ENCODE measurements at places on chromosomes 6 and 20.

GRCh38 chr20:4691753-4692152 lies 30.0 kb upstream of the PRND start:
- DNase-seq: no peak

GRCh38 chr6:27867945-27868300 lies 44.3 kb downstream of the OR2B2 start:
- peak; percentile 56 for DNase-seq

DNA sequence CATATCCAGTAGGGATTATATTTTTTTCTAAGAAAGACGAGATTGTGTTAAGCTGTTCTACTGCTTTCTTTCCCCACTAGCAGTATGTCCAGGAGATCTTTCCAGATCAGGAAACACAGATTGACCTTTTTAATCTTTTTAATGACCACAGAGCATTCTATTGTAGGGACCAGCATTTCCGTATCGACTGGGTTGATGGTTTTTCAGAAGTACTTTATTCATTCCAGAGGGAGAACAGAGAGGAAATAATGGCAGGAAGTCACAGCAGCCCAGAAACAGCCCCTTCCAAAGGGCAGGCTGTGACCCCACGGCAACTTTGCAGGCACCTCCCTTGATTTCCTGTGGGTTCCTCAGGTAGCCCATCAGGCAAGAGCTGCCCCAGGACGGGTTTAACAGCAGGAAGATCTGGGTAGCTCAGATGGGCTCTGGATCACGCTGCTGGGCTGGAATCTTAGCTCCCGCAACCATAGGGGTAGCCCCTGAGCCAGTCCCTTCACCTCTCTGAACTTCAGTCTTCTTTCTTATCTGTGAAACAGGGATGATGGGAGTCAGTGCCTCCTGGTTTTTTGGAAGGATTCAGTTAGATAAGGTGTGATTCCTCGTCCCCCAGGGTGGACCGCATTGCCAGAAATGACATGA lies 23.8 kb upstream of the CHMP4B start:
- no peak for DNase-seq

DNA sequence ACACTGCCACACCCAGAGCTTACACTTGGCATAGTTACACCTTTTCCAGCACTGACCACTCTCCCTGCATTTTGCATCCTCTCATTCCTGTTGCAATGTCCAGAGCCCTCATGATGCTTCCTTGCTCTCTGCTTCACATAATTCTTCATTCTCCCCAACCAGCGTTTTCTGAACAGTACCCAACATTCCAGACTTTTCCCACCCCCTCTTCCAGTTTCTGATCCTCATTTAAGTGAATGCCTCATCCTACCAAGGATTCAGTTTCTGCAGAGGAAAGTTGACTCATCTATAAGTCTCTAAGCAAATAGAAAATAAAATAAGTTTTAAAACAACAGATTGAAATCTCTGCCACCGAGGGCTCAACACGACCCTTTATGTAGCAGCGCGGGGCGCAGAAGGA lies 321.3 kb upstream of the TCF21 start:
- no peak for DNase-seq

DNA sequence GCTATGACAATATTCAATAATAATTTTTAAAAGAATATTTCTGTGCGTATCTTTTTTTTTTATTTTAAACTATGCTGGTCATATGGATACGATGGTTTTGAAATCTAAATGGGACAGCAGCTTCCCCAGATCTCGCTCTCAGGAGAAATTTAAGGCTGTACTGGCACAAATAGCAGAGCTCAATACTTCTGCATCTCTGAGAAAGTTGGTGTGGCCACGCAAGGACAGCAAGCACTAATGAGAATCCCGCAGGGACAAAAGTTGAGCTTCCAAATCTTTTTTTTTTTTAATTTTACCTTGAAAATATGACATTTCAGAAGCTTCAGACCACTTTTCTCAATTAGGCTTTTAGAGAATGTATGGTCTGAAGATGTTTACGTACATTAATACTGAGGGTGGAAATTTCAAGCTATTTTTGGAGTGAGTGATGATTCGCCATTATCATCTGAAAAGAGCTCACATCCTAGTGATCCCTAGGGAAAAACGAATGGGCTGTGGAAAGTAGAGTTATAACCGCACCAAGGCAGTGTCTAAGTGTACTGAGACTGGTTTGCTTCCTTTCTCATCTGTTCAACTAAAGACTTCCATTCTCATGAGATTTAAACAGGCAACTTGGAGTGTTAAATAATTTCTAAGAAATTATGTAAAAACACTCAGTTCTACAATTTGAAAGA lies 840.0 kb downstream of the C6orf118 start:
- no peak for DNase-seq

GRCh38 chr6:52574709-52575501 lies 2.0 kb downstream of the TRAM2 start:
- DNase-seq: no peak

GRCh38 chr20:58818586-58819285 lies 32.0 kb downstream of the GNAS-AS1 start:
- no peak for DNase-seq

GRCh38 chr6:93849857-93850256 lies 430.5 kb upstream of the EPHA7 start:
- DNase-seq: no peak

GRCh38 chr6:159691963-159692287 lies 1.1 kb downstream of the SOD2 start:
- peak; percentile 29 for DNase-seq

- no peak for DNase-seq
These were observed 5.7 kb downstream of the MAP3K7 start for GRCh38 chr6:90581146-90581545.

DNA sequence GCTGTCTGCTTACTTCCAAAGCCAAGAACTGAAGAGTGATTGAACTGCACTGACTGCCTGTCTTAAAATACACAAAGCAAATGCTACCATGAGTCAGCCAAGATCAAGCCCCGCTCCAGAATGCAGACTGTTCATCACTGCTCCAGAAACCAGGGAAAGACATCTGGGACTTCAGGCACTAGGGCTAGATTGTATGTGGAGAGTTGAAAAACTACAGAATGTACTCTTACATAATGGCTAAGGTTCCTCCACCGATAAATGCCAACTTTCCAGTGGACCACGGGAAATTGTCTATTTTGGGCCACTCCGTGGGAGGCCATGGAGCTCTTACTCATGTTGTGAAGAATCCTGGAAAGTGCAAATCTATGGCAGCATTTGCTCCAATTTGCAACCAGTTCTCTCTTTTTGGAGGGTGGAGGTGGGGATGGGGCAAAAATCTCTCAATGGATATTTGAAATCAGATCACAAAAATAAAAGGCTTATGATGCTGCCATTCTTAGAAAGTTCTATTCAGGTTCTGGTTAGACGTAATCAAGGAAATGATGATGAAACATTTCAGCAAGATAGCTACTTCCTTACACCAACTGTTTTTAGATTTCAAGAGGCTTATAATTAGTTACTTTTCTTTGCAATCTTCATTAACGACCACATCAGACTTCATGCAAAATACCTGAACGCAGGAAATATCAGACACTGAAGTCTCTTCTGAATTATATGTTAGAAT lies 11.8 kb upstream of the CAP2 start:
- DNase-seq: no peak

DNA sequence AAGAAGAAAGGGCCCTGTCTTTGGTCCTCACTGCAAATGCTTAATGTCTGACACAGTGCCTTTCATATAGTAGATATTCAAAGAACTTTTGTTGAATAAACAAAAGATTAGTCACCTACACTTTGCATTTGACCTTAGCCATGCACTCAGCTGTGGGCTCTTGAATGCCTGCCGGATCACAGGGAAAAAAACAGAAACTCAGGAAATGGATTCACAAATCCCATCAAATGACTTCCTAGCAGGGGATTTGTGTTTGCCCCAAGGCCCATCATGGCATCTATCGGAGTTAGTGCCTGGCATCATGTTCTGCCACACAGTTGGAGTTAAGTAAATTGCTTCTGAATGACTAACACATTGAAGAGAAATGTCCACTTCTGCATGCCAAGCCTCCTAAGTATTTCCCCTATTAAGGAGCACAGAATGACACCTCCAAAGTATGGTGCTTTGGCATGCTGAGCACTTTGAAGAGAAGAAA lies 72.3 kb upstream of the DST start:
- peak; percentile 85 for DNase-seq

DNA sequence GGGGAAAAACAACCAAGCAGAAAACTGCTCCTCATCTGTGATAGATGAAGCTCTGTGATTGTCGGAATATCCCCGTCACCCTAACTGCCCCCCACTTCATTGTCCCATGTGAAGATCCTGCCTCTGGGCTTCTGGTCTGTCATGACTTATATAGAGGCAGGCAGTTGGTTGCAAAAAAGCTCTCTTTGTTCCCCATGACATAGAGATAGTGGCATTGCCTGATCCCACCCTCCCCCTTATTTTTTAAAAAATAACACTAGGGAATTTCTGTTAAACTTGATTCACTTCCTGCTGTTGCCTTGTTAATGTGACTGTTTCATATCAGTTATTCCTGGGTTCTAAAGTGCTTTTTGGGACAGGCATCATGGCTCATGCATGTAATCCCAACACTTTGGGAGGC lies 203.1 kb downstream of the JARID2 start:
- DNase-seq: no peak

- no peak for DNase-seq
These were observed 11.0 kb downstream of the PTCHD4 start for GRCh38 chr6:48099713-48100587.

- no peak for DNase-seq
These were observed 8.3 kb upstream of the CEBPB start for GRCh38 chr20:50182346-50182745.

DNA sequence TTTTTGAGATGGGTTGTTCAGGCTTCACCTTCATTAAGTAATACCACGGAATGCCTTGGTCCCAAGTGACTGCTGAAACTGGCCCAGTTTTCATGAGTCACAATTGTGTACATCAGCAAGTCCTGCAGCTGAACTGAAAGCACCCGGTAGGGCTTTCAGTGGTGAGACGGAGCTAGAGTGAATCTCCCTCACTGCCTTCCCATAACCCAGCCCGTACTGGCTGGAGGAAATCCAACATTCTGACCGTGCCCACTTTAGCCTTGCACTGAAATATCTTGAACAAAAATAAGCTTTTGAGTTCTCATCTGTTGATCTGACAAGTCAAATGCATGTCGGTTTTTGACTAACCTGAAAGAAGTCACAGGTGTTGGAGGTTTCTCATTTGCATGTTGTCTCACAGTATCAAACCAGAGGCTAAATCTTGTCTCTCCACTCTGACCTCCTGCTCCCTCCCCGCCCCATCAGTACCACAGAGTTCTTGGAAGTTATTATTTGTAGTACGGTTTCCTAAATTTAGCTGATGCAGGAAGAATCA lies 35.9 kb downstream of the DUSP22 start:
- DNase-seq: no peak

- DNase-seq: no peak
These were observed 40.6 kb downstream of the GCNT2 start for GRCh38 chr6:10561611-10562199.

DNA sequence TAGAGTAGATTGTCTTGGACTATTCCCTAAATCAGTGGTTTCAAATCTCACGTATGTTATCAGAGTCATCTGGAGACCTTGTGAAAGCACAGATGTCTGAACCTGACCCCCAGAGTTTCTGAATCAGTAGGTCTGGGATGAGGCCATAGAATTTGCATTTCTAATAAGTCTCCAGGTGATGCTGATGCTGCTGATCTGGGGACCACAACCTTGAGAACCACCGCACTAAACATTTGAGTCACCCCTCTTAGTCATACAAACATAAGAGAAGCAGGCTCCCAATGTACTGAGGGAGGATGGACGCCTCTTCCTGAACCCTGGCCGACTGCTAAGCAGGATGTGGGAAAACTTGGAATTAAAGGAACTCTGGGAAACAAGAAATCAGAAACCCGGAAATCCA lies 187.8 kb upstream of the PRDM1 start:
- DNase-seq: no peak

GRCh38 chr6:715709-716491 lies 23.0 kb upstream of the EXOC2 start:
- DNase-seq: no peak

- DNase-seq: no peak
These were observed 93.7 kb downstream of the NRSN1 start for GRCh38 chr6:24219670-24220069.

DNA sequence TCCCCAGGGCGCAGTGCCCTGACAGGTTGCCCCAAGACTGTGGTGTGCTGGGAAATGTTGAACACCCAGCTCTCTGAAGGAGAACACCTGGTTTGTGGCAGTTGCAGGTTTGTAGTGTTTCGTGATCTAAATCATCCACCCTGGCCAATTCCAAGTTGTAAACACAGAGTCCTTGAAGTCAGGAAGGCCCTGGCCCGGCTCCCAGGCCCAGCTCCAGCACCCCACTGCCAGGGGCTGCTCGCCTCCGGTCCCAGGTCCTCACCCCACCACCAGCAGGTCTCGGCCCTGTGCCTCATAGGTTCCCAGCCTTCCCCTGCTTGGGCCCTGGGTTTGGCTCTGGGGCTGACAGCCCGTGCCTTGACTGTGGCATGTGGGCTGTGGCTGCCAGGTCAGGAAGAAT lies 121.4 kb upstream of the MLN start:
- DNase-seq: no peak

GRCh38 chr6:54856129-54856528 lies 9.6 kb downstream of the FAM83B start:
- DNase-seq: no peak

DNA sequence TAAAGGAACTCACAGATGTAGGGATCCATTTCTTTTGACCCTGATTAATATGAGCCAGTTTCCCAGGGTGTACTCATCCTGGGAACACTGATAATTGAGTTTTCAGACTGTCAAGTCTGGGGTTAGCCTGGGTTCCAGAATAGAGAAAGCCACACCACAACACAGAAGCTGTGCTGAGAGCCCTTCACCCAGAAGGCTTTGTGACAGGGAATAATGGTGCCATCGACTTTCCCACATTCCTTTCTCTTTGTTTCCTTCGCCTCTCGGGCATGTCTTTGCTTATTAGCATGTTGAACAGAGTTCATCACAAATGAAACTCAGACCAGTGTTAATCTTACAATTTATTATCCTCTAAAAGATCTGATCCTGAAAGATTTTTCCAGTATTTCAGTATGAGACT lies 95.0 kb downstream of the TCP11 start:
- DNase-seq: no peak

DNA sequence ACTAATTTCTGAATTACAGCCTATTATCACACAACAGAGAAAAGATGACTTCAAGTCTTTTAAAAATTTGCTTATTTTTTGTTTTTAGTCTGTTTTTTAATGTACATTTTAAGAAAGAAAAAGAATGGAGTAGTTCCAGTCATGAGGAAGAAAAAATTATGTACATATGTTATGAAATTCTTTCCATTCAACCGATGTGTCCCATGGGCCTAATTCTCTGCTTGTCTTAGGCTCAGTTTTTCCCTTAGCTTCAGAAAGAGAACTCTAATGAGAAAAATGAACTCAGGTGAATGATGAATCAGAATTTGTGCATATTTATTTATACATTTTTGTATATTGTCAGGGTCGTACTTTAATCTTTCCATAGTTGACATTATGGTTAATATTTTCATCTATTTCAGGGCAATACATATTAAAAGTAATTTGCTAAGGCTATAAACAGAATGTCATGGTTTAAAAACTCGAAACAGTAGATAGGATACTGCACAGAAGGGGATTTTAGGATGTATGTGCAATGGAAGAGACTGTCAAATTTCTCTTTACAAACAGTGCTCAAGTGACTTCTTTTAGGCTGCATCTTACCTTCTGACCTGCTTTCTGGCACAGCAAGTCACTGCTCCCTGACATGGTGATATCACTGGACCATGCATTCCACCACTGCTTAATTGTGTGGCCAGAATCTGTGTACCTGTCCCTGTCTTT lies 153.1 kb downstream of the EPHA7 start:
- DNase-seq: no peak

GRCh38 chr20:47412083-47412482 lies 55.6 kb upstream of the ZMYND8 start:
- no peak for DNase-seq

All from mesendoderm (in vitro differentiated cells).